ENCODE measurements at places on chromosomes 11 and 22.

DNA sequence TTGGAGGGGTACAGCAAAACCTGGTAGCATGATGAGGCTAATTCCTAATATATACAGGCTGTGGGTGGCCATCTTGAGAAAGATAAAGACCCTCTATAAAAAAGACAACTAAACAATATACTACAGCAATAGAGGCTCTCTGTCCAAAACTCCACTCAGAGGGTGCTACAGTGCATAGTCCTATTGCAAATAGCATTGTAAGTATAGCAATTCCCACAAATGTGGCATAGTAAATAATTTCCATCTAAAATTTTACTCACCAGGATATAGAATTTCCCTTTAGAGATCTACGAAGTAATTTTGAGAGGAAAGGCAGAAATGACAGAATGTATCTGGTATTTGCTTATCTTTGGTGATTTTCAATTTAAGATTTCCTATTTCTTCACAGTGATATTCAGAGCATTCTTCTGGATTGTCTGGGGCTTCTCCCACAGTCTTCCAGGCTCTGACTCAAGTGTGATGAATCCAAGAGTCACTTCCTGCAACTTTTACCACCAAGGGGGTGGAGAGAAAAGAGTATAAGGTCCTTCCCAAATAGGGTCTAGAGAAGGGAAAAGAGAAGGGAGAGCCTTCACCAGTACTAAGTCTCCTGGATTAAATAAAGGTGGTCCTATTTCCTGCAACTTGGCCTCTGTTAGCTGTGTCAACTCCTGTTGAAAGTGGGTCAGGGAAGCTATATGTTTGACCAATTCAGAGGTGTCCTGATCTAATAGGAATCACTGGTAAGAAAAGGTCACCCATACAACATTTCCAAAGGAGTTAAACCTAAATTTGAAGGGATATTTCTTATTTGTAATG, 1054.7 kb upstream of the CNTN5 start:
- DNase-seq: no peak

DNA sequence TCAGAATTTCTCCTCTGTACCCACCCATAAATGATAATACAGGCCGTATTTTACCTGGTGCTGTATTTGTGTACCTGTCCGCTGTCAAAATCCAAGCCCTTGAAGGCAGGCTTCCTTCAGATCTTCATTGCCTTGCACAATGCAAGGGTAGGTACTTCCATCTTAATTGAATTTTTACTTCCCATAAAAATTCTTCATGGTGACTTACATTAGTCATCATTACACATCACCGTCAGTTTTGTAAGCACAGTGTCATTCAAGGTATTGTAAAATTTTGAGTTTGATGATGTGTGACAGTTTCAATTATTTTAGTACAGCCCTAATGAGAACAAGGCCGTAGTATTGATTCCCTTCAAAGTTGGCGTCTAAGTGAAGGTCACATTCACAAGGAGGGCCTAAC, 770 bp upstream of the TSG101 start:
- DNase-seq: no peak

- DNase-seq: no peak
Measured at GRCh38 chr22:32926600-32926999, 125.1 kb downstream of the TIMP3 start.

- no peak for DNase-seq
Measured at GRCh38 chr22:47678048-47678447, 915.6 kb downstream of the TBC1D22A start.

DNA sequence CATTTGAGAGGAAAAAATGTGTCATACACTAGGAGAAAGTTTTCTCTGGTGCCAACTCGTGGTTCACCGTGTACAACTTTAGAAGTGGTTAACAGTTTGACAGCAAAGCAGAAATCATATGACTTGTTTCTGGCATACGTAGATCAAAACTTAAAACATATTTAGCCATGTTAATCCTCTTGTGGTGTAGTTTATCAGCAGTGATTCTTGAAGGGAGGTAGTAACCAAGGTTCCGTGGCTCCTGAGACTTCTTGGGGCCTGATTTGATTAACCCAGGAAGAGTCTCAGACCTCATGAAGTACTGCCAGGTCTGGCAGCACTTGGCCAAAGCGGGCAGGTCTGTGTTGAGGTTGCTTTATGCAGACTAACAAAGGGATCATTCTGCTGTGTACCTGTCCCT, 40.5 kb downstream of the SREBF2 start:
- no peak for DNase-seq

GRCh38 chr11:60872124-60872960, 5.0 kb downstream of the ZP1 start:
- DNase-seq: no peak

DNA sequence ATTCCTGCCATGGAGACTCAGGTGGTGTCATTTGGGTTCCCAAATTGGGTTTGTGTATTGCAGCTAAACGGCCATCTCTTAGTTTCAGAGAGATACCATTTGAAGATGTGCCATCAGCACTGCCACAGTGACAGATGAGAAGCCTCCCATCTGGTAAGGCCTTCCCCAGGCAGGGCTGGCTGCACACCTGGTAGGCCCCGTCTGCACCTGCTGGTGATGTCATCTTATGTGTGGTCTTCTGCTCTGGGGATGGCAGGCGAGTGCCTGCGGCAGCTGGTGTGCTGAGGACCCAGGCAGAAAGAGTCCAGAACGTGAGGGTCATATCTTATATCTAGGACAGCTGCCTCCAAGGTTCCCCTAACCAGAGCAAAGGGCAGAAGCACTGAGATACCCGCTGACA, 100.6 kb downstream of the CSNK2A3 start:
- no peak for DNase-seq

DNA sequence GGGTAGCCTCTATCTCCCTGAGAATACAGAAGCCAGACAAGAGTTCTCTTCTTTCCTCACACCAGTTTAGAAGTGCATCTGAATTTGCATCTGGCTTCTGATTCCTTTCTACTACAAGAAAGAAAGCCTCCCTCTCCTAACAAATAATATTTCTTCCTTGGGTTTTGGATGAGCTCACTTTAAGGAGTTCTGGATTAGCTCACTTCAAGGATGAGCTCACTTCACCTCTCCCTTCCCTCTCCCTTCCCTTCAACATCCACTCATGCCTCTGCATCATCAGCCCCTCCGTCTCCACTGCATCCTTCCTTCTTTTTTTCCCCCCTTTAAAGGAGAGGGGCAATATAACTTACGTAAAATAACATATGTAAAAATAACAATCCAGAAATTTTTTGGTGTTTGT, 1.6 kb upstream of the MTNR1B start:
- no peak for DNase-seq

DNA sequence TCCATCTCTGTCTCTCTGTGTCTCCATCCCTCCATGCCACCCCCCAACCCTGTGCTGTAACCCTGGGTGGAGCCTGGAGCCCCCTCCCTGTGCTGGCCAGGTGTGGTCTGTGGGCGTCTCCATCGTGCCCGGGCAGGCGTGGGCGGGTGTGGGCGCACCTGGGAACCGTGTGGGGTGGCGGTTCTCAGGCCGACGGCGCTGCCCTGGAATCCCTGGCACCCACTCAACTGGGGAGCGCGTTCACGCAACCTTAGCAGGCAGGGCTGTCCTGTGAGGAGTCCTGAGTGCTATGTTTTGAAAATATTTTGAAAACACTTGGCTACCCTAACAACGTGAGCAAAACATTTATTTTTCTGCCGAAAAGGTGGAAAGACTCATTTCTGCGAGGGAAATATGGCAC, 4.7 kb downstream of the TNNT3 start:
- DNase-seq: no peak

GRCh38 chr11:44305026-44305469, 4.9 kb downstream of the ALX4 start:
- no peak for DNase-seq

- no peak for DNase-seq
Measured at GRCh38 chr11:66203847-66204246, 64.6 kb upstream of the RAB1B start.

DNA sequence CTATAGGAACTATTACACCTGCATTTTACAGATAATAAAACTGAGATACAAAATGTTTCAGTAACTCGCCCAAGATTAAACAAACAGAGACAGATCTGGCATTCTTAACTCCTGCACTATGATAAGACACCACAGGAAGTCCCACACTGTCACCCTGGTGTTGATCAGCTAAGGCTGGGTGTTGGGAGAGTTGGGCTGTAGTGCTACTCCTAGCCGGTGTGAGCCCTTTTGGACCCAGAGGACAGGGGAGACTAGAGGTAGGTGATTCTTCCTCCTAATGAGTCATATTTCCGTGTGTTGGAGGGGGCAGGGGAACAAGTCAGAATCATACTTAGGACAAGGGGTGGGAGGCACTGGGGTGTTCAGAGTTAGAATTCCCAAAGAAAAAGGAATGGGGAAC, 353.2 kb upstream of the TENM4 start:
- DNase-seq: no peak

DNA sequence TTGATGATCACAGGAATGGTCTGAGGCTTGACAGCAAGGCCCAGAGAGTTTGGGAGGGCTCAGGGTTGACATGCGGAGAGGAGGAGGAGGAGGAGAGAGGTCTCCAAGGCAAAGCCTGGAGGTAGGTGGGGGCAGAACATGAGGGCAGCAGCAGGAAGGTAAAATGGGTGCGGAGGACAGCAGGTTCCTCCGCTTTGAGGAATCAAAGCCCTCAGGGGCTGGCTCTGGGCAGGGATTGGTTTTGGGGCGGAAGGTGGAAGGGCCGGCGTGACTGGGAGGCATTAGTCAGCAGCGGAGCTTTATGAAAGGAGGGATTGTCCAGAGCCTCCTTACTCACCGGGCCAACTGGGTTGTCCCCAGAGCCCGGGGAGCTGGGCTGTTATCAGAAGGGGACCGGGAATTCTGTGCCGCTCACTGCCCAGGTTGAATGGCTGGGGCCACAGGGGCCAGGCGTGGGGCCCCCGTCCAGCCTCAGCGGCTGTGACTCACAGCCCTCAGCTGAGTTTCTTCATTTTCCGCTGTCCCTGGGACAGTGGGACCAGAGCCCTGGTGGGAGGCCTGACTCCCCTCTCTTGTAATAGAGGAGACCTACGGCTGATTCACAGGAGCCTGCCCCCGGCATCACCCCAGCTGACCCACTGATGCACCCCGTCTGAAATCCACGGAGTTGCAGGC, 36.2 kb downstream of the LIF start:
- no peak for DNase-seq

GRCh38 chr22:27456696-27457503, 344.7 kb downstream of the MN1 start:
- no peak for DNase-seq

DNA sequence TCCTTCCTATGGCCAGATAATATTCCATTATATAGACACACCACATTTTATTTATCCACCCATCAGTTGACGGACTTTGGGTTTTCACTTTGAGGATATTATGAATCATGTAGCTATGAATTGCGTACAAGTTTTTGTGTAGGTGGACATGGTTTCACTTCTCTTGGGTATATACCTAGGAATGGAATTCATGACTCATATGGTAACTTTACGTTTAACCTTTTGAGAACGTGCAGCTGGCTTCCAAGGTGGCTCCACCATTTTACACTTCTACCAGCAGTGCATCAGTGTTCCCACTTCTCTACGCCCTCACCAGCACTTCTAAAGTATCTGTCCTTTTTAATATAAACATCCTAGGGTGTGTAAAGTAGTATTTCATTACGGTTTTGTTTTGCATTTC, 112.0 kb downstream of the PLEKHA7 start:
- DNase-seq: no peak

- DNase-seq: no peak
Measured at GRCh38 chr11:49208006-49208721, at the start of gene FOLH1. FOLH1 (minus strand) TSS chr11:49208602; CDS start chr11:49208409, 193 bp downstream.

GRCh38 chr22:26651815-26652214, 5.6 kb upstream of the MIAT start:
- DNase-seq: no peak

DNA sequence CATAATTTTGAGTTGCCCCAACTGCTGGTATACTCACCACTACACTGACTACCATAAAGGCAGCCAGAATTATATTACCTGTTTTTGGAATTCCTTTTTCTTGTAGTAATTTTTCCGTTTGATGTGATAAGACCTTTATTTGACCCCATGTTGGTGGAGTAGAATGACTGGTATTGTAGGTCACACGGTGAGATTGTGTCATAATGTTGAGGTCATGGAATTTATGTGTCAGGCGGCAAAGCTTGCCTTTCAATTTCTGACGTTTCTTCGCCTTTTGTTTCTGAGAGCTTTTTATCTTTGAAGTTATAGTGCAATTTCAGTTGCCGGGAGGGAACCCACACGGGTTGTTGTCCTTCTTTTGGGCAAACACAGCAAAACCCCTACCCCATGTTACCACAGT, 13.0 kb downstream of the OR52K1 start:
- no peak for DNase-seq

DNA sequence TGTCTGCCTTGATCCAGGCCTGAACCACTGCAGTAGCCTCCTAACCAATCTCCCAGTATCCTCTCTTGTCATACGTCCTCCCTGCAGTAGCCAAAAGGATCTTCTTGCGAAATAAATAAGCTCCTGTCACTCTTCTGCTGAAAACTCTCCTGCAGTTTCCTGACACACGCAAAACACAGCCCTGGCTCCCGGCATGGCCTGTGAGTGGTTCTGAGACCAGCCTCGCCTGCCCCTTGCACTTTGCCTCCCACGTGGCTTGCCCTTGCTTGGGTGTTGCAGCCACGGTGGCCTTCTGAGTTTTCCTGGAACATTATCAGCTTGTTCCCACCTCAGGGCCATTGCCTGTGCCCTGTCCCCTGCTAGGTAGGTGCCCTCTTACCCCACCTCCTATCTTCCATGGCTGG, 7.2 kb downstream of the ZC3H7B start:
- no peak for DNase-seq

DNA sequence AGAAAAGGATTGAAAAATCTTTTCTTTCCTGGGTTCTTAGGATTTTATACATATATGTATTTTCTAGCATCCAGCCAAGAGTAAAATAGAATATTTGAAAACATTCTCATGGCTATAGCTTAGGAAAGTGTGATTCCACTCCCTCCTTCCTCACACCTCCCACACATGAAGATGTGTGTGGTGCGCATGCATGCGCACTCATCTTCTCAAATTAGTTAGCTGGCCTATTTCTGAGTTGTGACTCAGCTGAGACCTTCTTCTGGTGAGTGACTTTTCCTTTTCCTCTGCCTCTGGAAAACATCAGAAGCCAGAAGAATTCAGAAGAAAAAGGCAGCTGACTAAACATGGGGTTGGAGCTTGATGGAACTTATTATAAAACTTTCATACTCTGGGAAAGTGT, 149.8 kb downstream of the OR4C45 start:
- DNase-seq: no peak

DNA sequence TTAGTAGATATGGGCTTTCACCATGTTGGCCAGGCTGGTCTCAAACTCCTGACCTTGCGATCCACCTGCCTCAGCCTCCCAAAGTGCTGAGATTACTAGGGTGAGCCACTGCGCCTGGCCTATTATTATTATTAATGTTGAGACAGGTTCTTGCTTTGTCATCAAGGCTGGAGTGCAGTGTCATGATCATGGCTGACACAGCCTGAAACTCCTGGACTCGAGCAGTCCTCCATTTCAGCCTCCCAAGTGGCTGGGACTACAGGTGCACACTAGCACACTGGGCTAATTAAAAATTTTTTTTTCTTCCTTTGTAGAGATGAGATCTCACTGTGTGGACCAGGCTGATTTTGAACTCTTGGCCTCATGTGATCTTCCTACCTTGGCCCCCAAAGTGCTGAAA, 102.0 kb downstream of the STIM1 start:
- DNase-seq: no peak

GRCh38 chr11:2459016-2459725, 14.4 kb downstream of the KCNQ1 start:
- no peak for DNase-seq

- no peak for DNase-seq
Measured at GRCh38 chr11:44305470-44306051, 4.4 kb downstream of the ALX4 start.

Data from stimulated activated CD8-positive, alpha-beta memory T cell treated with anti-CD3 and anti-CD28 coated beads, Interleukin-7, amount 100 ng/mL, for 48 hours (primary cell).